ENCODE measurements at places on chromosomes 12 and 14. TPM values are rescaled to one million over a fixed set of nuclear protein-coding genes. Genes with fewer than 3 reads are reported as not detected.

DNA sequence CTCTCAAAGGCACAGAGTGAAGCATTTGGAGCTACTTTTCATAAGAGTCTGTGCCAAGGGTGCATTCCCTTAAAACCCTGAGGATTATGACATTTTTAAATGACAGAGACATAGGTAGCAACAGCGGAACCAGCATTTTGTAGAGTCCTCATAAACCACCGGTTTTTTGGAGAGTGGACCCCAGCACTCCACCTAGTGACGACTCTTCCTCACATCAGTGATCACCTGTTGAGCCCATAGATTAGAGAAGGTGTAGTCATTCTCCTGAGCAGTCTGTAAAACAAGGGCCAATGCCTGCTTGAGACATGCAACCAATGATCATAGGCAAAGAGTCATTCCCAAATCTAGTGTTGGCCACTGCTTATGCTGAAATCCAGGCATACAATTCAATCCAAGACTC is 399.1 kb downstream of the GXYLT1 start:
- DNase-seq: no peak

- peak; percentile 80 for DNase-seq
These were observed at the start of gene NOVA1 for GRCh38 chr14:26597589-26598080. Gene NOVA1, minus strand, starts transcription at chr14:26598033. Its CDS starts 597 bp downstream, at chr14:26597436.

DNA sequence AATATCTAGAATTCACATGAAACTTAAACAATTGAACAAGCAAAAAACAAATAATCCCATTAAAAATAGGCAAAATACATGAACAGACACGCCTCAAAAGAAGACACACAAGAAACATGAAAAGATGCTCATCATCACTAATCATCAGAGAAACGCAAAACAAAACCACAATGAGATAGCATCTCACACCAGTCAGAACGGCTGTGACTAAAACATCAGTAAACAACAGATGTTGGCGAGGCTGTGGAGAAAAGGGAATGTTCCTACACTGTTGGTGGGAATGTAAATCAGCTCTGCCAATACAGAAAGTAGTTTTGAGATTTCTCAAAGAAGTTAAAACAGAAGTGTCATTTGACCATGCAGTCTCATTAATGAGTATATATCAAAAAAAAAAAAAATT is 121.3 kb downstream of the PTPRO start:
- no peak for DNase-seq

DNA sequence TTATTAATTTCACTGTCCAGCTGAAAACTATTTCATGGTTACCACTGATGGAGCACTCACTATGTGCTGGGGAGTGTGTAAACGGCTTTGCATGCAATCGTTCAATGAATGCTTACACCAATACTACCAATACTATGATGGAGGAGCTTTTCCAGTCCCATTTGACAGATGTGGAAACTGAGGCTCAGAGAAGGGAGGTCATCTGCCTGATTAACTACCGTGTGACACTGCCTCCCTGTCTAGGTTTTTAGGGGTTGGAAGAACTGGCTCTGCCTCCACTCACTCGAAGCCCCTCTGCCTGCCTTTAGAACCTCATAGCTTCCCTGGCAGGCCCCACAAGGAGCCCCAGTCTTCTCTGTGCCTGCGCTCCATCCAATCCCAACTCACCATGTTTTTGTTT is 11.9 kb downstream of the MSI1 start:
- no peak for DNase-seq

- no peak for DNase-seq
These were observed 4.0 kb downstream of the TMEM116 start for GRCh38 chr12:112008918-112009317.

DNA sequence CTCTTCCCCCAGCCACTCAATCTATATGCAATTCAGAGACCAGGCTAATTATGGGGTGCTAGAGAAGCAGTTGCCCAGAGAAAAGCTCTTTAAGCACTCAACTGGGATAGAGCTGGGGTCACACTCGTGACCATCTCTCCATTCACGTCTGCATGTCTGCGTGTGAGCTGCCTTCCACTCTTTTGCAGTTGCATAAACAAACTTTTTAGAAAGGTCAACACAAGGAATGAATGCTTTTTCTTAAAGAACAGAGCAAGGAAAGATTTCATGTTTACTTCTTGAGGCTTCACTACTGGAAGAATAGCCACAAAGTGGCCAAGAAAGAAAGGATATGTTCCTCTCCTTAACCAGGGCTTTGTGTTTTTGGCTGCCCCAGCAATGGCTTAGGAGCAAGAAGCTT is 151.1 kb downstream of the SAMD4A start:
- no peak for DNase-seq

- DNase-seq: no peak
These were observed 196.9 kb downstream of the BCL11B start for GRCh38 chr14:99075061-99075460.

- DNase-seq: no peak
These were observed 24.0 kb upstream of the LGR5 start for GRCh38 chr12:71415336-71416231.

- DNase-seq: no peak
These were observed 112.6 kb downstream of the SLC2A13 start for GRCh38 chr12:39993268-39993667.

- DNase-seq: no peak
These were observed 132.1 kb downstream of the SAMD4A start for GRCh38 chr14:54698966-54699530.

DNA sequence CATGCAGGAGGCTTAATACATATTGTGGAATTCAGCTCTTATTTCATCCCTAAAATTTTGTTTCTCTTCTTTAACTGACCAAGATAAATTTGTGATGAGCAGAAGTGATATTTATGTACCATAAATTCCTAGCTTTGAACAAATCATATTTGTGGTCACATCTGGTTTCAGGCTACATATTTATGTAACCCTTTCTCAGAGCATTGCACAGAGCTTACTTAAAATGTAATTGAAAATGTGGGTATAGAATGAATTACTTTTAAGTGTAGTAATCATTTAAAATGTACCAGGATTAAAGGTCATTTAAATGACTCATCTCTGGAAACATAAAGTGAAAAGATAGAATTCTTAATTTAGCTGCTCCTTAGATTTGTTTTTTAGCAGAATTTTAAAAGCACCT is 129.9 kb upstream of the FRMD6 start:
- DNase-seq: peak; percentile 44

DNA sequence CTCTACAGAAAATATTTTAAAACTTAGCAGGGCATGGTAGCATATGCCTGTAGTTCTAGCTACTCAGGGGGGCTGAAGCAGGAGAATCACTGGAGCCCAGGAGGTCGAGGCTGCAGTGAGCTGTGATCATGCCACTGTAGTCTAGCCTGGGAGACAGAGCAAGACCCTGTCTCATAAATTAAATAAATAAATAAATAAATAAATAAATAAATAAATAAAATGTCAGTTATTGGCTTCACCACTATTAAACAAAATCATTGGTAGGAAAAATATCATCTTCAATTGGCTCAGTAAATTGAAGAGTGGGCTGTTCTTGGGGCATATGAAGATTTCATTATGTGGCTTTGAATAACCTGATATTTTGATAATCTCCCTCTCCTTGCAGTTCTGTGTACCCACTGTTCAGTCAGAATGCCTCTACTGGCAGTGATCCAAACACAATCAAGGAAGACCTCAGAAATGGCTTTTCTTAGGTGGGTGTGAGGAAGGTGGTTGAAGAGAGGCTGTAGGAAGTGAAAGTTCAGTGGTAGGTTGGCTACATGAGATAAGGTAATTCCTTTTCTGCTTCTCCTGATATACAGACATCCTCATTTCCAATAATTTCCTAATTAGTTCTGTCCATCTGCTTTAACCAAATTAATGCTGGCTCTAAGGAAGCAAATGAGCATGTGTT is 175.8 kb downstream of the MSRB3 start:
- no peak for DNase-seq

- DNase-seq: no peak
These were observed 810 bp downstream of the MARCHF9 start for GRCh38 chr12:57755454-57756372.

- DNase-seq: no peak
These were observed 899 bp upstream of the KCNH3 start for GRCh38 chr12:49537752-49538509.

DNA sequence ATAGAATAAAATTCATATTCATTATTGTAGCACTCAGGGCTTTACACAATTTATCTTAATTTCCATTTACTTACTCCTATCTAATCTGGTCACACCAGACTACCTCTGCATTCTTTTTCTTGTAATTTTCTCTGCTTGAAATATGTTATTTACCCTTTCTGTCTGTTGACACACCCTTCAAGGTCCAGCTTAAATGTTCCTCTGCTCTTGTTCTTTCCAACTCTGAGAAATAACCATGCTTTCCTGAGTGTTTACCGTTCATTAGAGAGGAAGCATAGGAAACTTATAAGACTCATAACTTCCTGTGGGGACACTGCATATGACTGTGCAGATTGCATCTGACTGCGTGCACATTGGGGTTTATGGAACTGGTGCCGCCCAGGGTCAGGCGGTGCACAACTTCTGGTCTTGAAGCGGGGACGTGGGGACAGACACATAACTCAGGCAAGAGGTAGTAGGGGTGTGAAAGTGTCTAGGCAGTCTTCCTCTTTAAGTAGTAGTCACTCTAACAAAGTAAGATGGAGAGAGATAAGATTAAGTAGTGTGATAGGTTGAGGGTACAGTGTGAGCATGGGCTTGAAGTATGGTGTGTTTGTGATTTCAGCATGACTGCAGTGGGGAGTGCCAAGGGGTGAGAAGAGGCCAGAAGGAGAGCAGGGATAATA is 42.6 kb upstream of the FOXJ2 start:
- peak; percentile 18 for DNase-seq

DNA sequence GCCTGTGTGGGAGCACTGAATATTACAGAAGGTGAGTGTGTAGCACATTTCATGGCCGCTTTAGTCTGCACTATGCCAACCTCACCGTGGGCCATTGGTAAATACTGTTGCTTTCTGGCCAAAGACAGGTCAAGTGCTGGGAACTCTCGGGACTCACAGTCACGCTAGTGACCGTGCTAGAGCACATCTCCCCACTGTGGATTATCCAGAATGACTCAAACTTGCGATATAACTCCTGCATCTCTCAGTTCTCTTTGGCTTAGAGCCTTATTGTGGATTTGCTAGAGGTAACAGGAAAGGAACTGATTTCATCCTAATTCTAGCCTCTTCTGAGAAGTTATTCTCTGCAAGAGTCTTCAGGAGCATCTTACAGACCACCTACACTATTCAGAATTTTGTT is 86.5 kb downstream of the DAD1 start:
- no peak for DNase-seq

GRCh38 chr12:131642101-131642540 is 68.8 kb upstream of the SFSWAP start:
- DNase-seq: no peak

DNA sequence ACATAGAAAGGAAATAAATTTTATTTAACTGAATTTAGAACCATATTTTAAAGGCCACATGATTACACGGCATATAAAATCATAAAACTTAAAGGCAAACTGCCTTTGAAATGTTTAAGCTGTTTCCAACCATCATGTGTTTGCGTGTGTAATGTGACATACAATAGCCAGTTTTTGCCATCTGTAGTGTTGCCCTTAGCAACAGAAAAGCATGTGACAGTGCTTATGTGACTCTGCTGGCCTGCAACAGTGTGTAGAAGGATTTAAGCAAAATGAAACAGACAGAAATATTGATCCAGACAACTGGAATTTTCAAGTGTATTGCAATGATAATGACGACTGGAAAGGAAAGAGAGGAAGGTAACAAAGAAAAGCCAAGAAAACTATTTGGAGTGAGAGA is 49.5 kb downstream of the TSPAN19 start:
- DNase-seq: peak; percentile 73

DNA sequence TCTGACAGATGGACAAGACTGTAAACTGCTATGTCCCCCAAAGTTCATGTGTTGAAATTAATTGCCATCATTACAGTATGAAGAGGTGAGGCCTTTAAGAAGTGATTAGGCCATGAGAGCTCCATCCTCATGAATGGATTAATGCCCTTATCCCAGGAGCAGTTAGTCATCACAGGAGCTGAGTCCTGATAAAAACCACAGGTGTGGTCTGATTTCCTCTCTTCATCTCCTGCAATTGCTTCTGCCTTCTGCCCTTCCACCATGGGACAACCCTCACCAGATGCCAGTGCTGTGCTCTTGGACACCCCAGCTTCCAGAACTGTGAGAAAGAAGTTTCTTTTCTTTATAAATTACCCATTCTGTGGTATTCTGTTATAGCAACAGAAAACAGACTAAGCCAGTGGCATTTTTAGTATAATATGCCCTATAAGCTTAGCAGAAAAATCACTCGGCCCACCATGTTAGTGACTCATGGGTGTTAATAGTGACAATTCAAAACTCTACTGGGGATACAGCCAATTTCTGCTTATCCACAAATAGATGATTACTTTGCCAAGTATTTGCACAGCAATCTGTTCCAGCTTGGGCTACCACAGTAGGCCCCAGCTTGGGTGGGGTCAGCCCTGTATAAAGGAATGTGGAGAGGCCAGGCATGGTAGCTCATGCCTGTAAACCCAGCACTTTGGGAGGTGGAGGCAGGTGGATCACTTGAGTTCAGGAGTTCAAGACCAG is 129.0 kb upstream of the BCL2L14 start:
- no peak for DNase-seq

- no peak for DNase-seq
These were observed 15.0 kb upstream of the TMEM119 start for GRCh38 chr12:108612788-108613282.

DNA sequence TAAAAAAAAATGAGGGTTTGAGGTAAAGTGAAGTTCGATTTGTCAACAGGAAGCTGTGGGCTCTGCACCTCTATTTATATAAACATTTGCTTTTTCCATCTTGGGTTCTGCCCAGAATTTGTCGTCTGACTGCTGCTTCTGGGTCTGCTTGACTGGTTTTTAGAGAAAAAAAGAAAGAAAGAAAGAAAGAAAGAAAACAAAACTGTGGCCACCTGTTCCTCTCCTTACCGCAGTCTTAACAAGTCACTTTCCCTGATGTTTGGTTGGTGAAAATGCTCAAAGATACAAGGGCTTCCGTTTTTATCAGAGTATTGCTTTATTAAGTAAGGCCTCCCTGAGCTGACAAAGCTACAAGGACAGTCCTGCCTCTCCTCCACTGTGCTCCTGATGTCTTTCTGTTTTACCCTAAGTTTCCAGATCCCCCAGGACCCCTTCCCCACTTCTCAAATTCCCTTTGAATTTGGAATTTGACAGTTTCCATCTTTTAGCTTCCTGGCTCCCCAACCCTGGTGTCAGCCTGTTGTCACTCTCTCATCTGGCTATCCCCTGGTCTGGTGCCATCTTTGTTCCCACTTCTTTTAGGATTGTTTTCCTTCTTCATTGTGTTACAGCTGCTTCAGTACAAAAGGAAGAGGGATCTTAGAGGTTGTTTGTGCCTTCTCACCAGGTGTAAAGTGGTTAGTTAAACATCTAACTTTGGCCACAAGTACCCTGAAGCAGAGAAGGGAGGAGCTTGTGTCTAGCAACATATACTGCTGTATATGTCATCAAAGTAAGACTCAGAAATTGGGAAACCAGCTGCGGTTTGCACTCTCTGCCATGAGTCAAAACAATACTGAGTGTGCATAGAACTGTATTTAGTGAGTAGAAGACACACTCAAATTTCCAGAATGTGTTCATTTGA is 18.0 kb downstream of the MFAP5 start:
- DNase-seq: no peak

- DNase-seq: no peak
These were observed 18.8 kb downstream of the NIN start for GRCh38 chr14:50812180-50812579.

GRCh38 chr12:66251049-66251448 is 51.2 kb upstream of the HELB start:
- no peak for DNase-seq

Gene GALNT9
- 0.20 TPM for total RNA-seq

Gene GALNT16
- 18.1 TPM for total RNA-seq

Gene IPO8
- total RNA-seq: 35.7 TPM

Gene CDC42BPB
- total RNA-seq: 61.6 TPM

Gene RPGRIP1
- 0.10 TPM for total RNA-seq

Gene GPR162
- total RNA-seq: 4.9 TPM

Gene CELA1
- not detected for total RNA-seq

Gene DCAF5
- total RNA-seq: 24.8 TPM

Gene MGAT4C
- total RNA-seq: 0.79 TPM
